AG04450 (cell line): ENCODE measurements at places on chromosomes 5 and 9.

GRCh38 chr5:175385691-175386362 lies 58.2 kb downstream of the DRD1 start:
- peak; percentile 21 for DNase-seq

- DNase-seq, result no peak
These were observed 117.6 kb upstream of the ATP10B start for GRCh38 chr5:160969645-160970044.

DNA sequence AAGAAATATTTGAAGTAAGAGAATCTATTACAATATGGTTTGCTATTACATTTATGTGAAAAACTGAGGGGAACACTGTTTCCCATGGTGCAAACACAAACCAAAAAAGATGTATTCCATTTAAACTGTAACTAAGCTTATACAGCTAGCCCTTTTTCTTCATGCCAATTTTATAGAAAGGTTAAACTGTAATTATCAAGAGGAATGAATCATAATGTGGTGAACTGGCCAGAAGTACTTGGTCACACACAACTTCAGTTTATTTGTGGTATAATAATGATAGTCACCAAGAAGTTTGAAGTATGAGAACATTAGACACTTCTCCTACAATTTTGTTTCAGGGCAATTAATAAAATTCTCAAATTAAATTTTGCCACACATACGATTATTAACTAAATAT lies 177.9 kb downstream of the XRCC4 start:
- DNase-seq, result no peak

GRCh38 chr9:136590821-136591752 lies 45.2 kb upstream of the NOTCH1 start:
- no peak for DNase-seq

GRCh38 chr5:33401482-33402390 lies 39.0 kb upstream of the TARS1 start:
- no peak for DNase-seq
